Stimulated activated CD8-positive, alpha-beta memory T cell treated with anti-CD3 and anti-CD28 coated beads, Interleukin-7, amount 100 ng/mL, for 1 hour (primary cell): ENCODE measurements at places on chromosomes 4 and X.

DNA sequence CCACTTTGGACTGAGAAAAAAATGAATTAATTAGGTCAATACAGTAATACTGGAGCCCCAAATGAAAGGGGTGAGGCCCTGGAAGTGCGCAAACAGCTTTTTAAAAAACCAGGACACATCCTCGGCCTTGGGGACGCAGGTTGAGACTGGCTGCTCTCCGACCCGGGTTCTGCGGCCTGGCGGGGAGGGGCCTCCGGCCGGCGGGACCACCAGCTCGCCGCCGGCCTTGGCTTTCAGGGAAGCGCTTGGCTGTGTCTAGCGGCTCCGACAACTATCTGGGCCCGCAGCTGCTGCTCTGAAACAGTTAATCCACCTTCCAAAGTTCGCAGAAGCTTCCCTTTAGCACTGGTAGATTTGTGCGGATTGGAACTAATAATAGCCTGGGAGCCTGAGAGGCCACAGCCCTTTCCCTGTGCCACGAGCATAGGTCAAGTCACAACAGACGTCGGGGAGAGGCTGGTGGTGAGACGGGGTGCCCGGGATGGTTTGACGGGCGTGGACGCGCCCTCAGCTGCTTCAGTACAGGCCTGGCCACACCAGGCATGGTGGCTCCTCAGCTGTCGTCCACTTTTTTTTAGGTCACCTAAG, 1.1 kb upstream of the SEL1L3 start:
- DNase-seq, result no peak

DNA sequence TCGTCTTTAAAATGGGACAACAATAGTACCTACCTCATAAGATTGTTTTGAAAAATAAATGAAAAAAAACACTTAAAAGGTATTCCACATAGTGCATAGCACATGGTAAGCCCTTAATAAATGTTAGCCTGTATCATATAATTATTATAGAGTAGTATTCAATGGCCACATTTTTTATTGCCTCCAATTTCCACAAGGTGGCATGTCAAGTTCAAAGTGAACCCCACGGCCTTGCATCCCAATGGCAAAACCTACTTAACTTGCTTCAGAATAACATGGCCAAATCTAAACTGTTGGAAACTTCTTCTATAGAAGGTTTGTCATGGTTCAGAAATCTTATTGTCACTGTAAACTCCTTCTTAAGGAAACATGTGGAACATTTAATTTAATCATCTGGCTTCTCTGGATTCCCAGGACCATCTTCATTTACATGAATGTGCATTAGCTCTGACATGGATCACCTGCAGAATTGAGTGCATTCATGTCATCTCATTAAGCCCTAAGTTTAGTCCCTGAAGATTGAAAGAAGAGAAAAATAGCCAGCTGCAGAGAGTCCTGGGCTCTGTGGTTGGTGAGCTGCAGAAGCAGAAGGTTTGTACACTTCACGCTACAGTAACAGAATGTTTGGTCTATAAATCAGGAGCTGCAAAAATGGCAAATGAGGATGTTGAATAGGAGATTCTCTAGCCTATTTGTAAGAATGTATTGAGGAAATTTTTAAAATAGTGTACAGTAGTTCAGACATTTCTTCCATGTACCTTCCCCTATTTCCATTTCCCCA, 61.0 kb downstream of the ANXA3 start:
- DNase-seq, result no peak

- DNase-seq, result no peak
Observed at GRCh38 chr4:55795341-55795740, 24.2 kb upstream of the EXOC1L start.

DNA sequence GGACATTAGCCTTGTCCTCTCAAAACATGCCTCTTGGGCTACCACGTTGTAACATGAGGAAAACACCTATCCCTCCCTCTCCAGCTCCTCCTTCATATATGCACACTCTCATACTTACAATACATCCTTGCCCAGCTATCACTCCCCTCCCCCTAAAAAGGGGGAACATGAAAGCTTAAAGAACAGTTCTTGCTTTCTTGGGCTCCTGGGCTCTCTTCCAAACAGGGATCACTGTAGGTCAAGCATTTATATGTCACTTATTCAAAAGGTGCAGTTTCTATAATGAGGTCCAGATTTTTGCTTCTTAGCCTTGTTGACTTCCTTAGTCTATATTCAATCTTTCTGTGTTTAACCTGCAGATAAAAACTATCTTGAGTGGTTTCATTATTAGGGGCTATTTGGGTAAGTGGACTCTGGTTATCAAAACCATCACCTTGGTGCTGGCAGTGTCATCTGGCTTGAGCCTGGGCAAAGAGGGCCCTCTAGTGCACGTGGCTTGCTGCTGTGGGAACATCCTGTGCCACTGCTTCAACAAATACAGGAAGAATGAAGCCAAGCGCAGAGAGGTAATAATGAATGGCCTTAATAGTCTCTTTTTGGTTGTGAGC, 119.4 kb downstream of the AKAP4 start:
- no peak for DNase-seq

DNA sequence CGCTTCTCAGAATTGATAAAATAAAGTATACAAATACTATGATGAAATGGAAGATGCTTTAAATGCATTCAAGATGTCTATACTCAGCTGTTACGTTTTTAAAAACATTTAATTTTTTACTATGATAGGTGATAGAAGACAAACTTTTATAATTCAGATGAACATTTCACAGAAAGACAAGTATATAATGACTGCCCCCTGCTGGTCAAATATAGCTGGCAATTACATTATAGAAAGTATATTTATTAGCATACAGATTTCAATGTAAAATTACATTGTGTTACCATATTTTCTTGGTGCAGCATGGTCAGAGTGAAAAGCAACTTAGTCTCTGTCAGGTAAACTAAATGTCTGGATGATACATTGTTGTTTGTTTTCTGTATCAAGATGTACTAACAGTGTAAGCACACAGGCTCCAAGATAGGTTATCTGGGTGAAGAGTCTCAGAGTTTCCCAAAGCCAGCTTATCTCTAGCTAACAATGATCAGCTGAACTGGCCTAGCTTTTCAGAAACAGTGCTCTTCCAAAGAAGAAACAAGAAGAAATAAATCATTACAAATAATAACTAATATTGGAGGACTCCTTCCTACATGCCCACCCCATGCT, 54.1 kb downstream of the SRPX start:
- DNase-seq, result no peak

GRCh38 chr4:84957514-84958420, 8.7 kb downstream of the WDFY3 start:
- no peak for DNase-seq

GRCh38 chr4:7465017-7465416, 30.3 kb upstream of the PSAPL1 start:
- no peak for DNase-seq

DNA sequence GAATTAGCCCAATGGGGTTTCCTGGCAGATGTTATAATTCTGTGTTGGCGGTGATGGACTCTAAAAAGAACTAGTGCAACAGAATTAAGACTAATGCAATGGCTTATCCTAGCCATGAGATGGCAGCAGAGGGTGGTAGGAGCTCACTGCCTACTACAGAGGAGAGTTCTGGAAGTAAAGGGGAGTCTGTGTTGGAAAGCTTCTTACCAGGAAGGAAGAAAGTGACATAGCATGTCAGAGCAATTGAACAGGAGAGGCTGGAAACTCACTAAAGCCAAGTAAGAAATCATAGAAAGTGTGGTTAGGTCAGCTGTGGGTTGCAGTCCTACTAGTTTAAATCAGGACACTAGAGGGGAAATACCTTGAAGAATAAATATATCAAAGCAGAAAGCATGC, 6.3 kb upstream of the TRPC5OS start:
- no peak for DNase-seq
